ENCODE measurements at places on chromosomes 3 and 15.

GRCh38 chr15:43292375-43293078, 25.8 kb upstream of the TGM5 start:
- DNase-seq = peak; percentile 23

DNA sequence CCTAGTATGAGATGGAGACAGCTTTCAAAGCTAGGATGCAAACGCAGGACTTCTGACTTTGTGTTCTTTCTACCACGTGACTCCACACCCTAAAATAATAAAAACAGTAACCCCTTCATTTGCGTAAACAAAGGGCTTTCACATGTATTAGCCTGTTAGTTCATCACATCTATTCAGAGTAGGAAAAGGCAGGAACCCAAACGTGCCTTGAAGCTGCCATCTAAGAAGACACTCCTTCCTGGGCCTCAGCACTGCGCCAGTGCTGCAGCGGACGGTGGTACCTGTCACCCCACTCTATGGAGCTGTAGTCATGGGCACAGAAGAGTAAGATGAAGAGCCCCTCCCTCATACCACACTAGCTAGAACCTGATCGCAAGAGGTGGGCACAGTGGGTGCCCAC, 34.3 kb downstream of the PLD1 start:
- DNase-seq = no peak

GRCh38 chr3:148023994-148024393, 614.8 kb downstream of the ZIC1 start:
- peak; percentile 67 for DNase-seq

- no peak for DNase-seq
Observed at GRCh38 chr15:22966321-22967083, 13.7 kb downstream of the CYFIP1 start.

DNA sequence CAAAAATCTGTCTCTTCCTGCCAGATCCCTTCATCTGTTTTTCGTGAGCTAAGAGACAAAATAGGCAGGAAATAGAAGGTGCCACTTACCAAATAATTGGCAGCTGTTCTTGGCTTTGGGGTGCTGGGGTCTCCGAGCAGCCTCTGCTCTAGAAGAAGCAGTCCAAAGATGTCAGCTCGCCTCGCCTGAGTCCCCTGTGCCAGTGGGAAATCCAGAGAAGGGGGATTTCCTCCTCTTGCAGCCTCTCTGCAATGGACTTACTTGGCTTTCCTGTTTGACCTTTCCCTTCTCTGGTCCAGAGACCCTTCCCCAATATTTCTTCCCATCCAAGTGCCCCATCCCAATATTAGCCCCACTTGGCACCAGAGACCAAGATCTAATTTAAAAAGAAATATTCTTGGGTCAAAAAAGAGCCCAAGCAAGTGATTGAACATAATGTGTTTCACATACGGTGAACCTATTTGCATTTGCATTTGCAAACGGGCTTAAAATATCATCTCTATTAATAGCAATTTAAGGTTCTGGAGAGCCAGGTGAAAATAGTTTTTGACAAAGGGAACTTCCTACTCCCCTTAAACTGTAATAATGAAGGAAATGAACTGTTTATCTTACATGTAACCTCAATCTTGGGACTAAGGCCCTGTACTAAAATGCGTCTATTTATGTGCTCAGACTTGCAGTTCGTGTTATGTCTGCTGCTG, 23.2 kb downstream of the CD86 start:
- DNase-seq = no peak

DNA sequence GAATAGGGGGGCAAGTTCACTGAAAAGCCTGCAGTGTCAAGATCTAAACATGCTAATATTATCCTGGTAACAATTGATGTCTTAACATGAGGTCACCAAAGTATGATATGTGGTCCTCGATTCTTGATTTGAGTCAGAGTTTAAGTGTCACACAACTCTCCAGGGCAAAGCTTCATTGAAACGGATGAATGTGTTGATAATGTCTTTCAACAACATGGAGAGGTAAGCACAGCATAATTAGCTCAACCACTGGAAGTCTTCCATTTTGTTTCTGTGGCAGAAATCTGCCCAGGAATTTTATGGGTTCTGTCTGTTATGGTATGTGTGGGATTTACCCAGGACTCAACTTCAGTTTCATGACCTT, 591.5 kb downstream of the ZNF385D start:
- DNase-seq = no peak

DNA sequence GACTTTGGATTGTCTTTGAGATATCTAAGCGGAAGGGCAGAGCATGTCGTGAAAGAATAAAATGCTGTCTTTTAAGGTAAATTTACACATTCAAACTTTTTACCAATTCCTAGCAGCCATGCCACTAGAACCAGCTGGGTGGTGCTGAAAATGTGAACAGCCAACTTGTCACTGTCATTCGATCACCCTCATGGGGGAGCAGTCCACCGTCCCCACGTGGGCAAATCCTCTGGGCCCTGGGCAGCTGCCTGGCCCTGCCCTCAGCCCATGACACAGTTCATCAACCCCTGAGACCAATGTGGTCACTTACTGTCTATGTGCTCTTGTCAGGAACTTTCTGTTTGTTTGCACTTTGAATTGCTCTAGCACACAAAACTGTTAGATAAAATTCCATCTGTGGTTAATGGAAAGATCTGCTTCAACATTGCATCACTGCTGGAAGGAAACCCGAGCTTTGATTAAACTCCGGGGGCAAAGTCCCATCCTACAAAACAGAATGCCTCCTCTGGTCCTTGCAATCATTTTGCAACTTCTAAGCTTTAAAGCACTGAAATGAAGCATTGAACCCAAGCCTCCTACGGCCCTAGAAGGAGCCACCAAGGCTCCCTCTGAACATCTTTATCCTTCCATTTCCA, 50.1 kb downstream of the PCSK6 start:
- peak; percentile 62 for DNase-seq

DNA sequence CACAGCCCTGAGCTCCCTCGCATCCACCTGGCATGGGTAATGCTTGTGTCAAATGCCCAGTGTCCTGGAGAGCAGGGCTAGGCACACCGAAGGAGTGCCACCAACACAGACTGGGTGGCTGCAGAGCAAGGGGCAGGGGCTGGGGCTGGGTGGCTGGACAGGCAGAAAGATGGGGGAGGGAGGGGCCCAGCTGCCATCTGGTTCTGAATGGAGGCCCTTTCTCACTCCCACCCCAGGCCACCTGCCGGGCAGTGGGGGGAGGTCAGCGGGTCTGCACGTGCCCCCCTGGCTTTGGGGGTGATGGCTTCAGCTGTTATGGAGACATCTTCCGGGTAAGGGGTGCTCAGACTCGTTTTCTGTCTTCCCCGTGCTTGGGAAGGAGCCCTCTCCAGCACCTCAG, 17.0 kb downstream of the STAB1 start:
- DNase-seq = no peak

- no peak for DNase-seq
Observed at GRCh38 chr15:35768949-35769348, 223.0 kb upstream of the DPH6 start.

DNA sequence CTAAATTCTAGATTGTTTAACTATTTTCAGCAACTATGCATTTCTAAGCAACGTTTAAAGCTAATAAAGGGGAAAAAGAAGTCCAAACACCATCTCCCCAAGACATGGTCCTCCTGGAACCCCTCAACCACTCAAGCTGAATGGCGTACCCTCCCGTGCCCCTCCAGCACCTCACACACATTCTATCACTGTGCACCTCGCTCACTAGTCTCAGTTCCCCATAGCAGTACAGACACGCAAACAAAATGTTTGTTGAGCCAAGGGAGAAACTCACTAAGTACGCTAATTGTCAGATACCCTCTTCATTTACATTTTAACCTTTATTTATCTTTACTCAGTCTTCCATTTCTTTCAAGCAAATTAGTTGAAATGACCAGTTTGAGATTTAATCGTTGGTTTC, 48.8 kb downstream of the ACAP2 start:
- no peak for DNase-seq

GRCh38 chr15:74460298-74460697, 662 bp downstream of the UBL7 start:
- no peak for DNase-seq

DNA sequence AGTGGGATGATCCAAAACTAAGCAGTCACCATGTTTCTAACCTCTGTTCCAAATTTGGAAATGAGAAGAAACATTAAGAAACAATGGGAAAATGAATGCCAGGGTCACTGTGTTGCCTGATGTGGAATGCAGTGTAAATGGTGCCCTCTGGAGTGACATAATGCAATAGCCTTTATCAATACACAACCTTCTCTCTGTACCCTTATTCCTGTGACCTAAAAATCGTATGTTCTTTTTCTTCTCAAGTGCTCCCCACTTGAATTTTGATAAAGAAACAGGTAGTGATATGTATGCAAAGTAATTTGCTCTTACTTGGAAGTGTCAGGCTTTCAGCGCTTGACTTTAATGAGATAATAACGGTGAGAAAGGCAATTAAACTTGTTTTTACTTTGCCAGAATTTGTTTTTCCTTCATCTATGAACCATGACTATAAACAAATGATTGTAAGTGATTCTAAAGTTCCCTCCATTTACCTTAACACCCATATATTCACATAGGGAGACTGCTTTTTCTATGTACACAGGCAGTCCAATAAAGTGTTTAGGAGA, 145.8 kb upstream of the THRB start:
- DNase-seq = peak; percentile 45

DNA sequence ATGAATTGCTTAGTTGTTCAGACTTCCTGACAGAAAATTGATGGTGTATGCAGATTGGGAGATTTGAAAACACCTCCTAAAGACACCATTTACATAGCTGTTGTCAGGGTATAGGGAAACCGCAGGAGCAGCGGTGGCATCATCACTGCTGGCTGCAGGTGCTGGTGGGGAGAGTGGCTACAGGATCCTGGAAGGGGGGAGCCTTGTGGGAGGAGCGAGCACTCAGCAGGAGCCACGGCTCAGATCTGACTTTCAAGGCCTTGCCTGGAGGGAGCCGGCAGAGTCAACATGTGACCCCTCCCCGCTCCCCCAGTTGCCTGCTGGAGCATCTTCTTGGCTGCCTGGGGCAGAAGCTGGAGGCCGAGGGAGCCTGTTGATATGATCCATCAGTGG, 26.1 kb downstream of the EDEM1 start:
- no peak for DNase-seq

DNA sequence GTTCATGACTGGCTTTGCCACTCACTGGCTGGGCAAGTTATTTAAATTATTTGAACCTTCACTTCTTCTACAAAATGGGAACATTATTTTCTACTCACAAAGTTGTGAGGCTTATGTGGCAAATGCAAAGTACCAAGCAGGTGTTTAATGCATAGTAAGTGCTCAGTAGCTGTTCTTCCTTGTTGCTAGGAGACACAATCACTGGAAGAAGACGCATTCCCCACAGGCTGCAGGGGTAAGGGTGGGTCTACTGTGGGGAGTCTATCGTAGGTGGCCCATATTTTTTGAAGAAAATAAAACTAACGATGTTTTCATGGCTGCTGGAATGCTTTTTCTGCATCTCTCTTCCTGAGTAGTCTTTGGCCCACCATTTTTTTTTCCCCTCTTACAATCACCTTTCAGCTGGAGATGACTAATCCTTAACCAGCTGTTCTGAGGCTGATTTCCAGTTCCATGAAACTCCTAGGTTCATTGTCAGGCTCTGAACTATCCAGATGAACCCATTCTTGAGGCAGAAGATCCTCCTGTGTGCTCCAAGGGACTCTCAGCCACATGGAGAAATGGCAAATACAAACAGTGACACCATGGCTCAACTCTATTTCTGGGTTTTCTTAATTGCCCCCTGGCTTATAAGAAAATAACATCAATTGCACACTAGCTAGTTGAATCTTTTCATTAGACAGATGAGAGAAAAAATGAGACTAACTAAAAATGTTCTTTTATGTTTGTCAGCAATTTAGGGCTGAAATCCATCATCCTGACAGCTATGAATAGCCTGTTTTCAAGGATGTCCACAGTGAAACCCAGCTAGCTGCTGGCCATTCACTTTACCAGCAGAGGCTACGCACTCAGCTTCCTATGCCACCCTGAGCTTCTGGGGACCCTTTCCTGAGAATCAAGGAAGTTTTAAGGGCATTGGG, 108.3 kb upstream of the ETV5 start:
- no peak for DNase-seq

- DNase-seq = peak; percentile 96
Observed at GRCh38 chr15:69058830-69059556, 44.5 kb downstream of the NOX5 start.

GRCh38 chr3:163033652-163034051, 1537.0 kb downstream of the OTOL1 start:
- DNase-seq = no peak

GRCh38 chr15:101454365-101454764, 35.1 kb downstream of the PCSK6 start:
- DNase-seq = no peak

DNA sequence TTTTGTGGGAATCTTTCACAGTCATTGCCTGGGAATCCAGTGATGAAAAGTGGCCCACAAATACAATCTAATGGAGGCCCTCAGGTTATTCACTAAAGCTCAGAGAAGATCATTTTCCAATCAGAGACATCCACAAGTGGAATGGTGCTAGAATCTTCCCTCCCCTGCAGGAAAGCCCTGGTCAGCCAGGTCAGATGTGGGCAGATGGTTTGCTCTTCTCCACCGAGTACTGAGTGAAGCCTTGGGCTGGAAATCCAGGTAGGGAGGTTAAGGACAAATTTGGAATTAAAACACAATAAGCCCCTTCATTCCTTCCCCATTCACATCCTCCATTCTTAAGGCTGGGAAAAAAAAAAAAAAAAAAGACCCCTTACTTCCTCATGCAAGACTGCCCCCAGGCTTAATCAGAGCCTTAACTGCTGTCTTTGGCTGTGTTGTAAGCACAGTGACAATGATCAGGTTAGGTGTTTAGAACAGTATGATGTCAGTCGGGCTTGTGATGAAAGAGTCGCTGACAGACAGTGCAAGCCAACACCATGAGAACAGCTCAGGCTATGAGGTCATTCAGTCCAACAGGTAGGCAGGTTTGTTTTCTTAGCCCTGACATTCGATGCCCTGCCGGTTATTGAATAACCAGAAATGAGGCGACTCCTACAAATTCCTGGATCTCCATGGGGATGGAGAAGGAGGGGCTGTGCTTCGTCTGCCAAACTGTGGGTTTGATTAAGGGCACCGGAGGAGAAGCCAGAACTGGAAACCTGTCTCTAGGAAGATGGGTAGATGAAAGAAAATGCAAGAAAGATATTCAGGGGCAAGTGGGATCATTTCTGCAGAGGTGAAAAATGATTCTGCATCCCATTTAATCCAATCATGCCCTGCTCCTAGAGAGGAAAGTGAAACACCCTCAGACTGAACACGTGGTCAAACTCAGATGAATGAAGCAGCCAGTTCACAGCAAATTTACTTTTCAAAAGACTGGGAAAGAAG, 23.5 kb upstream of the HES1 start:
- no peak for DNase-seq

DNA sequence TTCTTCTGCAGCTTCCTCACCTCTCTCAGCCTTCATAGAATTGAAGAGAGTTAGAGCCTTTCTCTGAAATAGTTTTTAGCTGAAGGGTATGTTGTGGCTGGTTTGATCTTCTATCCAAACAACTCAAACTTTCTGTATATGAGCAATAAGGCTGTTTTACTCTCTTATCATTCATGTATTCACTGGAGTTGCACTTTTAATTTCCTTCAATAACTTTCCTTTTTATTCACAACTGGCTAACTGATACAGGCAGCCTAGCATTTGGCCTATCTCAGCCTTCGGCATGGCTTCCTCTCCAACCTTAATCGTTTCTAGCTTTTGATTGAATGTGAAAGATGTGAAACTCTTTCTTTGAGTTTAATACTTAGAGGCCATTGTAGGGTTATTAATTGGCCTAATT, 109.3 kb downstream of the GTPBP8 start:
- no peak for DNase-seq

Data from adipocyte (in vitro differentiated cells).